ENCODE measurements at places on chromosomes 11 and 22. TPM values are rescaled to one million over a fixed set of nuclear protein-coding genes. Genes with fewer than 3 reads are reported as not detected.

PLEKHB1 gene
- 1.6 TPM for total RNA-seq

CECR2 gene
- not detected for total RNA-seq

BAIAP2L2 gene
- total RNA-seq, result not detected

C11orf16 gene
- total RNA-seq, result not detected

TENM4 gene
- total RNA-seq, result 42.2 TPM

PICK1 gene
- 10.1 TPM for total RNA-seq

GDPD4 gene
- not detected for total RNA-seq
